ENCODE measurements at places on chromosomes 4 and X.

GRCh38 chrX:22097012-22097694 is 65.0 kb downstream of the PHEX start:
- DNase-seq, result no peak

DNA sequence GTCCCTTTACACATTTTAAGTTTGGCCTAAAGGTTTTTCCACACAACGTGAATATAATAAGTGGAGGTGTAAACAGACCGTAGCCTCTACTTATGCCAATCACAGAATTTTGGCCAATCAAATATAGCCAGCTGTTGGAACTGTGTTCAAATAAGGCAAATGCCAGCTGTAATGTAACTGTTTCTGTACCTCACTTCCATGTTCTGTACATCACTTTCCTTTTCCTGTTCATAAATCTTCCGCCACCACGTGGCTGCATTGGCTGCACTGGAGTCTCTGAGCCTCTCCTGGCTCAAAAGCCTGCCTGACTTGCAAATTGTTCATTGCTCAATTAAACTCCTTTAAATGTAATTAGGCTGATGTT is 105.1 kb upstream of the SMIM31 start:
- no peak for DNase-seq

- no peak for DNase-seq
Measured at GRCh38 chr4:1003271-1004070, 8.0 kb upstream of the FGFRL1 start.

DNA sequence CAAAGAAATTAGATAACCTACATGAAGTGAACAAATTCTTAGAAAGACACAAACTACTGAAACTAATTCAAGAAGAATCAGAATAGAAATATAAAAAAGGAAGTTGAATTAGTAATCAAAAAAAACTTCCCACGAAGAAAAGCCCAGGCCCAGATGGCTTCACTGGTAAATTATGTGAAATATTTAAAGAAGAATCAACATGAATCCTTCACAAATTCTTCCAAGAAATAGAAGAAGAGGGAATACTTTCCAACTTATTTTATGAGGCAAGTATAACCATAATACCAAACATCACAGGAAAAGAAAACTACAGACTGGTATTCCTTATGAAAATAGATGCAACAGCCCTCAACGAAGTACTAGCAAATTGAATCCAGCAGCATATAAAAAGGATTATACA is 30.7 kb downstream of the MOSPD2 start:
- no peak for DNase-seq

Data from activated CD4-positive, alpha-beta T cell treated with anti-CD3 and anti-CD28 coated beads, Interleukin-2, Interleukin-4, amounts not matched to agents 100 ng/mL and 50 ng/mL, durations not matched to agents 16 hours and 8 hours (primary cell).